ENCODE measurements at places on chromosomes 12 and 14. TPM values are rescaled to one million over a fixed set of nuclear protein-coding genes. Genes with fewer than 3 reads are reported as not detected.

CCDC184 gene
- 0.20 TPM for polyA plus RNA-seq

POMT2 gene
- 33.0 TPM for polyA plus RNA-seq

CARMIL3 gene
- polyA plus RNA-seq = 1.1 TPM

SLCO1A2 gene
- 0.51 TPM for polyA plus RNA-seq

FOXM1 gene
- polyA plus RNA-seq = 25.2 TPM

- no peak for DNase-seq
- H3K27ac ChIP-seq = no peak overlapping the region
- H3K4me1 ChIP-seq = no peaks in the 10 kb centered on the region
These were observed 84.4 kb upstream of the ETV6 start for GRCh38 chr12:11564984-11565651.

DNA sequence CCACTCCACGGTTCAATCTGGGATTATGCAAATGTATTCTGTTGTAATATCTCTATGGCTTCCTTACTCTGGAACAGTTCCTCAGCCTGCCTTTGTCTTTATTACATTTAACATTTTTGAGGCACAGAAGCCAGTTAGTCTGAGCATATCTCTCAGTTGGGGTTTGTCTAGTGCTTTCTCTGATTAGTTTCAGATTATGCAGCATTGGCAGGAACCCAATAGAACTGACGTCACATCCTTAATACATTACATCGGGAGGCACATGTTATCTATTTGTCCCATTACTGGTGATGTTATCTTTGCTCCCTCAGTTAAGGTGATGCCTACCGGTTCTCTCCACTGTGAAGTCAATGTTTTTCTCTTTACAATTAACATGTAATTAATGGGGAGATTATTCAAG lies 62.4 kb downstream of the PPM1A start:
- H3K27ac ChIP-seq = no peak overlapping the region
- H3K36me3 ChIP-seq = no peaks in the 10 kb centered on the region
- peaks cover 24% of the 10 kb centered on the region for H3K27me3 ChIP-seq

- peak; percentile 71 for DNase-seq
- no peaks in the 10 kb centered on the region for H3K4me1 ChIP-seq
- no peaks in the 10 kb centered on the region for H3K36me3 ChIP-seq
- H3K27ac ChIP-seq = no peak overlapping the region
These were observed 14.5 kb upstream of the CCT2 start for GRCh38 chr12:69570545-69571399.

DNA sequence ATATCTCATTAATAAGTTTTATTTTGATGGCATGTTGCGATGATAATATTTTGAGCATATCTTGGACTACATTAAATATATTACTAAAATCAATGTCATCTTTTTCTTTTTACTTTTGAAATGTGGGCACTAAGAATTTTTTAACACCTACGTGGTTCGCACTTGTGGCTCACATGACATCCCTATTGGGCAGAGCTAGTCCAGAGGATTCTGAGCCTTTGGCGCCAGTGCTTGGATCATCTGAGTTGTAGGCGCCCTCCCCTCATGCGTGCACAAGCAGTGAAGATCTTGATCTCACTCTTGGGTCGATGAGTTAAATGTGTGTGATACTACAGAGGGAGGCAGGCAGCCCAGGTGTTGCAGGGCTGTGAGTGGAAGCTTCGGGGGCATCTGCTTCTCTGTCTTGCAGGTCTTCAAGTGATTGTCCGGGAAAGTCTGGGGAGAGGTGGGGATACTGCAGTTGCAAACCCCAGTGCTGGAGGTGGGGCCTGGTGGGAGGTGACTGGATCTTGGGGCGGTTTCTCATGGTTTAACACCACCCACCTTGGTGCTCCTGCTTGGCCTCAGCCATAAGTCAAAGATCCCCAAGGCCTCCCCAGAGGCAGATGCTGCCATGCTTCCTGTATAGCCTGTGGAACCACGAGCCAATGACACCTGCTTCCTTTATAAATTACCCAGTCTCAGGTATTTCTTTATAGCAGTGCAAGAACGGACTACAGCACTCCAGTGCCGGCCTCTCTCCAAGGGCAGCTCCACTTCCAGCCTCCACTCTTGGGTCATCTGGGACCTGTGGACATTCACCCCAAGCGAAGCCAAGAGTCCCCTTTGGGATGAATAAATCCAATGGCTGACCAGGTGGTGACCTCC lies 46.1 kb upstream of the PPP2R5C start:
- no peaks in the 10 kb centered on the region for H3K36me3 ChIP-seq
- H3K4me3 ChIP-seq = no peak overlapping the region
- H3K27ac ChIP-seq = no peak overlapping the region
- H3K27me3 ChIP-seq = no peaks in the 10 kb centered on the region
- H3K4me1 ChIP-seq = peaks cover 7% of the 10 kb centered on the region
- no peak for DNase-seq

GRCh38 chr12:13805041-13805440 lies 176.4 kb downstream of the GRIN2B start:
- no peak overlapping the region for H3K27ac ChIP-seq
- H3K4me3 ChIP-seq = no peak overlapping the region
- H3K4me1 ChIP-seq = no peaks in the 10 kb centered on the region
- no peaks in the 10 kb centered on the region for H3K36me3 ChIP-seq

DNA sequence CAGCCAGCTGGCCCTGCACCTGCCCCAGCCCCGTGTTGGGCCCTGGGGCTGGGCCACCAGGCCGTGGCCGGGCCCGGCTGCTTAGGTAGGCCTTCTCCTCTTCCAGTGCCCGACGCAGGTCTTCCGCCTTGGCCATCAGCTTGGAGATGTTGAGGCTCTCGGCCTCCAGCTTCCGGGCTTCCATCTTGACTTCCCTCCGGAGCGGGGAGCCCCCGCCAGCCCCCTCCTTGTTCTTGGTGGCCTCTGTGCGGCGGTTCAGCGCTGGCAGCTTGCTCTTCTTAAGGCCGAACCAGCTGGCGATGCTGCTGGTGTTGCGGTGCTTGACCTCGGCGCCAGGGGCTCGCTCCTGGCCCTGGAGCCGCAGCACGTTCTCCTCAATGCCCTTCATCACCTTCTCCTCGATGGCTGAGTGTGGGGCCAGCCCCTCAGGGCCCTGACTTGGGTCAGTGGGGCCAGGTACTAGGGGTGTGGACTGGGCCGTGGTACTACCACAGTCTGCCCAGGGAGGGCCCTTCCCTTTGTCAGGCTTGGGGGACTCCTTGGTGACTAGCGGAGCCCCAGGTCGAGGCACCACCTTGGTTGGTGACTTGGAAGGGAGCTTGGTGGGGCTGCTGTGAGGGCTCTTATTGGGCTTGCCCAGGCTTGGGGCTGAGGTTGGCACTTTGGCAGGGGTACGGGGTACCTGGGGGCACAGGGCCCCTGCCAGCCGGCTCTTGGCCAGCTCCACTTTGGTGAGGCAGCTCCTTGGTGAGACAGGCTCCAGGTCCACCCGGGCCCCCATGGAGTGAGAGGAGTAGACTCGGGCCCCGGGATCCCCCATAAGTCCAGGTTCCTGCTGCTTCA lies 33.2 kb downstream of the NCKAP5L start:
- H3K27me3 ChIP-seq = no peaks in the 10 kb centered on the region
- no peak overlapping the region for H3K4me3 ChIP-seq
- DNase-seq = no peak
- no peak overlapping the region for H3K27ac ChIP-seq
- H3K4me1 ChIP-seq = no peaks in the 10 kb centered on the region

- no peaks in the 10 kb centered on the region for H3K36me3 ChIP-seq
- DNase-seq = no peak
- no peak overlapping the region for H3K4me3 ChIP-seq
- H3K27ac ChIP-seq = no peak overlapping the region
These were observed 3.8 kb downstream of the AQP6 start for GRCh38 chr12:49976557-49976956.

- H3K36me3 ChIP-seq = no peaks in the 10 kb centered on the region
- H3K4me3 ChIP-seq = no peak overlapping the region
- no peaks in the 10 kb centered on the region for H3K4me1 ChIP-seq
- H3K27me3 ChIP-seq = no peaks in the 10 kb centered on the region
- no peak overlapping the region for H3K27ac ChIP-seq
These were observed 236.9 kb downstream of the PAWR start for GRCh38 chr12:79453820-79454219.

GRCh38 chr12:851913-852312 lies 97.6 kb downstream of the RAD52 start:
- no peak for DNase-seq
- H3K4me1 ChIP-seq = peaks cover 37% of the 10 kb centered on the region
- H3K27me3 ChIP-seq = no peaks in the 10 kb centered on the region
- no peak overlapping the region for H3K4me3 ChIP-seq
- H3K36me3 ChIP-seq = no peaks in the 10 kb centered on the region

GRCh38 chr14:71692496-71692895 lies 239.7 kb upstream of the RGS6 start:
- H3K36me3 ChIP-seq = no peaks in the 10 kb centered on the region
- no peak overlapping the region for H3K4me3 ChIP-seq
- H3K27me3 ChIP-seq = no peaks in the 10 kb centered on the region
- DNase-seq = no peak

DNA sequence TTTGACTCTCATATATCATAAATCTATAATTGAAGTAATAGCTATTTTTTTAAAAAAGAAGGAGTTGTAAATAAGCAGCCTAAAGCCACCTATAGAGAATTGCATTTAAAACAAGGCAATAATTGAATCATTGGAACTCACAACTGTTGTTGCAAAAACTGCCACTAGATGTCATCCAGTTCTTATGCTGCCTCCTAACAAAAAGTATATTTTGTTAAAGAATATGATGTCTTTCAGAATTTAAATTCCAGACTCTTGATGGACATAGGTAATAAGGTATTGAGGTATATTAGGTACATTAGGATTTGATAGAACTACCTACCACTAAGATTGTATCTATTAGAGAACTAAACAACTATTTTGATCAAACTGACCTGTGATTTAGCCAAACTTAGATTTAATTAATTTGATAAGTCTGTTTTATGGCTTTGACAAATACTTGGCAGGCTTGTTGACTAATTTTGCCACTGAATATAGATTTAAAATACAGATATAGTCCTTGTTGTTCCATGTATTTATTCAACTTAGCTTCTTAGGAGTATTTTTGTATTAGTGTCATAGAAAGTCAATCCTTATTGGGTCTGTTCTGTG lies 401.4 kb downstream of the RPL10L start:
- DNase-seq = peak; percentile 32
- no peak overlapping the region for H3K4me3 ChIP-seq
- no peaks in the 10 kb centered on the region for H3K4me1 ChIP-seq
- no peaks in the 10 kb centered on the region for H3K36me3 ChIP-seq
- no peak overlapping the region for H3K27ac ChIP-seq
- H3K27me3 ChIP-seq = no peaks in the 10 kb centered on the region

DNA sequence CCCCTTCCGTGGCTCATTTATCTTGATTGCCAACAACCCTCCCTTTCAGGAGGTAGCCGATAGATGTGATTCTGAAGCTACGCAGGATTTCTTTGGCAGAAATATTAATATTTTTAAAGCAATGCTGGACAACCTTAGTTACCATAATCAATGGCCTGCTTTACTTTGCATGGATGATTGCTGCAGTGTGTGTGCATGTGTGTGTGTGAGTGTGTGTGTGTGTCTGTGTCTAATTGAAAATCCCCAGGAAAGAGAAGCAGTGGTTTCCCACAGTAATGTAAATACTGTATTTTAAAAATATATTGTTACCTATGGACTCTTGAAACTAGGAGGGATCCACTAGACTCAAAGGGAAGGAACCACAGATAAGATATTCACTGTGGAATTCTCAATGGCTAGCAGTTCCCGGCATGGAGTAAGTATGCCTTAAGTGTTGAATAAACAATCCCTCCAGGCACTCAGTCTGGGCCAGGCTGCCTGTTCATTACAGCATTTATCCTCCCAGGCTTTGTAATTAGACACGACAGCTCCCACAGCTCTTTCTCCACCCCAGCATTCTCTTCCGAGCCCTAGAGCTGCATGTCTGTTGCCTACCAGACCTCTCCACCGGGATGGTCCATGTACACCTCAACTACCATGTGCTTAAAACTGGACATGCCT lies 22.5 kb upstream of the C14orf132 start:
- H3K4me1 ChIP-seq = no peaks in the 10 kb centered on the region
- H3K27me3 ChIP-seq = no peaks in the 10 kb centered on the region
- no peaks in the 10 kb centered on the region for H3K36me3 ChIP-seq
- H3K4me3 ChIP-seq = no peak overlapping the region
- H3K27ac ChIP-seq = no peak overlapping the region

DNA sequence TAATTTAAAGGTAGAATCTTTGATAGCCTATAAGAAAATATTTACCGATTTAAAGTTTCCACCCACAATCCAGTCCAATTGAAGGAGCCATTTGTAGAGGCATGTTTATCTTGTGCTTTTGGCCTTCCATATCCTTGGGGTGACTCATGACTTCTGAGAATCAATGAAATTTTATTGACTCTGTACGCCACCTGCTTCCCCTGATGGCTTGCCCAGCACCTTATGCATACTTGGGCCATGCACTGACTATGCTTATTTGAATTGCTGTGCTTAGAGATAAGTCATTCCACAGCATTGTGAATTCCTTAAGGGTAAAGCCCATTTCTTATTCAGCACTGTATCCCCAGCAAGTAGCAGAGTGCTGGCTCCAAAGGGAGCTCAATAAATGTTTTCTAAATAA lies 954.8 kb upstream of the SEL1L start:
- H3K36me3 ChIP-seq = no peaks in the 10 kb centered on the region
- DNase-seq = no peak
- H3K27me3 ChIP-seq = no peaks in the 10 kb centered on the region
- H3K4me3 ChIP-seq = no peak overlapping the region
- H3K27ac ChIP-seq = no peak overlapping the region
- H3K4me1 ChIP-seq = no peaks in the 10 kb centered on the region

DNA sequence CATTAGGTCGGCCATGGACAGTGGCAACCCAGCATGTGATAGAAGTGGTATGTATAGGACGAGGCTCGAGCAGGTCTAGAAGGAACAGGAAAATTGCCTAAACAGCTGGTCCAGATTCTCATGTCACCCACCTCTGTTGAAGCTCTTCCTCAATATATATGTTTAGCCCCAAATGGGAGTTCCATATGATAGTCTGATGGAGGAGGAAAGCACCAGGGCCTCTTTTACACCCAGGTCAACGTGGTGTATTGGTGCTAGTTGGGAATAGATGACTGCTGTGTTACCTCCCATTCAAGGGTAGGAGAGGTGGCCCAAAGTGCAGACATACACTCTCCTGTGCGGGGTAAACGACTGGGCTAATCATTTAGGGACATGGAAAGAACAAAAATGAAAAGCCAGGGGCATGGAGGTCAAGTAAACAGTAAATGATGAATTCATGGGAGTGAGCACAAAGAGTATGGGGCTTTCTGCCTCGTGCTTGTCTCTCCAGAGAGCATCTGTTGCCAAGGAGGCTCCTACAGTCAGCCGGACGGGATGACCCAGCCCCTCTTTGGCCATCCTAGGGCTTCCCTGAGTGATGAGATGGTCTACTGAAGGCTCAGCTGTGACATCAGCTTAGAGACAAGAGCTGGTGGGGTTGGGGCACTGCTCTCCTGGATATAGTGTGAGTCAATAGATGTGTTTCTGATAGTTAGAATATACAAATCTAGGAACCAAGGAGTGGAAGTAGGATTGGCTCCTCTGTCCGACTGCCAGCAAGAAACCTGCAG lies 5.5 kb upstream of the PRIMA1 start:
- H3K27ac ChIP-seq = no peak overlapping the region
- peaks cover 73% of the 10 kb centered on the region for H3K27me3 ChIP-seq
- H3K4me3 ChIP-seq = no peak overlapping the region
- H3K4me1 ChIP-seq = peaks cover 1% of the 10 kb centered on the region

All from left lung (tissue), 14 donors.